Amygdala (tissue), 56 donors: ENCODE measurements at places on chromosomes 13 and 19.

DNA sequence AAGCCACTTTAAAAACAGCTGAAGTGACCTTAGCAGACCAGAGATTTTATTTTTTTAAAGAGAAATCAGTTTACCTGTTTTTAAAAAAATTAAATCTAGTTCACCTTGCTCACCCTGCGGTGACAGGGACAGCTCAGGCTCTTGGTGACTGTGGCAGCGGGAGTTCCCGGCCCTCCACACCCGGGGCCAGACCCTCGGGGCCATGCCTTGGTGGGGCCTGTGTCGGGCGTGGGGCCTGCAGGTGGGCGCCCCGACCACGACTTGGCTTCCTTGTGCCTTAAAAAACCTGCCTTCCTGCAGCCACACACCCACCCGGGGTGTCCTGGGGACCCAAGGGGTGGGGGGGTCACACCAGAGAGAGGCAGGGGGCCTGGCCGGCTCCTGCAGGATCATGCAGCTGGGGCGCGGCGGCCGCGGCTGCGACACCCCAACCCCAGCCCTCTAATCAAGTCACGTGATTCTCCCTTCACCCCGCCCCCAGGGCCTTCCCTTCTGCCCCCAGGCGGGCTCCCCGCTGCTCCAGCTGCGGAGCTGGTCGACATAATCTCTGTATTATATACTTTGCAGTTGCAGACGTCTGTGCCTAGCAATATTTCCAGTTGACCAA lies 10.8 kb downstream of the PLPPR3 start:
- DNase-seq, result no peak

DNA sequence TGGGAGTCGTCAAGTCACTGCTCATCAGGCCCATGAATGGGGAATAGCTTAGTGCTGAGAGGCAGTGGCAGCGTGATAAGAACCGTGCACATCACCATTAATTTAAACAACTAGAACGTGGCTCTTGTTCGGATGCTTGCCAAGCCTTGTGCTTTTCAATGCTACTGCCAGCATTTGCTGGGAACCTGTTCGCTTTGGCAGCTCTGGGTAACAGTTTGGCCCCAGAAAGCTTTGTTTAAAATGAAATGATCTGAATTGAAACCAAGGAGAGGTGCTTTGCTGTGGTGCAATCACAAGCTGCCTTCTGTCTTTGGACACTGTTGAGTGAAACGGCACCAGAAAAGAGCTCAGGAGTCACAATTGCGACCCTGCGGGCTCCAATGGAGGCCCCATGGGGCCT lies 53.5 kb upstream of the OLFM4 start:
- no peak for DNase-seq

DNA sequence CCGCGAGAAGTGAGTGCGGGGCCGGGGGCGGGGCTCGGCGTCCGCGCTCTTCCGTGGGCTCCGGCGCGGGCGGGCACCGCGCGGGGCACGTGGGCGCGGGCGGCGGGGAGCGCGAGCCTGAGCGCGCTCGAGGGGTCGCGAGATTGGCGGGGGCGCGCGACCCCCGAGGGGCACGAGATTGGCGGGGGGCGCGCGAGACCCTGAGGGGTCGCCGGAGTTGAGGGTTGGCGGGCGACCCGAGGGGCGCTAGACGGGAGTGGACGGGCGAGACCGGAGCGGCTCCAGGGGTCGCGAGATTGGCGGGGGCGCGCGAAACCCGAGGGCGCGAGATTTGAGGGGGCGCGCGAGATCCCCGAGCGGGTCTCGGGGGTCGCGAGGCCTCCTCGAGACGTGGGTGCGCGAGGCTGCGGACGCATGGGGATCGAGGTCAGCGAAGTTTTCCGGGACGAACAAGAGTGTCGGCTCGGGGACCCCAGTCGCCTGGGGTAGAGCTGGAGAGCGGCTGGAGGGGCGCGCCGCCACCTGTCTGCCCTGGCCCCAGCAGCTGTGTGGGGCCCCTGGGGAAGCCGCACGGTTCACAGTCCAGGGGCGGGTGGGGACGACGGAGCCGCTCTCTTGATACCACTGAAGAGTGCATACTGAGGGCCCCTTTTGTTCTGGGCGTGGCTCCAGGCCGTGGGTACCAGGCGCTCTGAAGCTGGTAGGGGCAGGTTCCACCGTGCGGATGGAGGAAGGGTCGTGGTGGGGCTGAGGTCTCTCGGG lies 682 bp downstream of the SSBP4 start:
- DNase-seq, result no peak

DNA sequence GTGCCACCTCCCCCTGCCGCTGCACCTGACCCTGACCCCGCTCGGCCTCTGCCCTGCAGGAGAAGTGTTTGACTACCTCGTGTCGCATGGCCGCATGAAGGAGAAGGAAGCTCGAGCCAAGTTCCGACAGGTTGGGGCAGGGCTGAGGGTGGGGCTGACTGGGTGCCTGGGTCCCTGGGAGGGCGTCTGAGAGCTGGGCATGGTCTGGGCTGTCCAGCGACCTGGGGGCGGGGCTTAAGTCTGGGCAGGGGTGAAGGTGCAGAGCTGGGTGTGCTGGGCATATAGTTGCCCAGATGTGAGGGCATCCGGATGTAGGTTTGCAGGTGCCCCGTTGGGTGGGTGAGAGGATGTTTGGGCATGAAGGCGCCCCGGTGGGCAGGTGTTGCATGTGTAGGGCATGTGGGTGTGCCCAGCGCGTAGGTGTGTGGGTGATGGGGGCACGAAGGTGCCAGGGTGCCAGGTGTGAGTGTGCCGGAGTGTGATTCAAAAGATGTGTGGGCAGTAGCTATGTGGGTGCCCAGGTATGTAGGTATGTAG lies 13.8 kb downstream of the MARK4 start:
- no peak for DNase-seq

DNA sequence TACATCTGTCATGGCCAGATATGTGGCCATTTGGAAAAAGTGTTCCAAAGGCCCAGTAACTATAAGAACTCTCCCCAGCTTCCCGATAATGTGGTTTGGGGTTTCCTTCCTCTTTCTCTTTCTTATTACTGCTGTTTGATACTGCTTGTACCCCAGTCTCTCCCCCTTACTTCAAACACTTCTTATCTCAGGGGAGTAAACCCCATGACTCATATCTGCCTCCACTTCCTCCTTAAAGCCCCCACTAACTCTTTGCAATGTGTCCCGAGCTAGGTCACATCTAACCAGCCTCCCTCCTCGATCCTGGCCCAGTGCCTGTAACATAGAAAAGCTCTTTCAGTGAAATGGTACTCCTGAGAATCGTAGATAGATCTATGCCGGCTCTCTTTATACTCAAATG lies 82.4 kb upstream of the STARD13 start:
- no peak for DNase-seq

GRCh38 chr19:19361075-19361594 lies 40.5 kb downstream of the MAU2 start:
- peak; percentile 52 for DNase-seq

DNA sequence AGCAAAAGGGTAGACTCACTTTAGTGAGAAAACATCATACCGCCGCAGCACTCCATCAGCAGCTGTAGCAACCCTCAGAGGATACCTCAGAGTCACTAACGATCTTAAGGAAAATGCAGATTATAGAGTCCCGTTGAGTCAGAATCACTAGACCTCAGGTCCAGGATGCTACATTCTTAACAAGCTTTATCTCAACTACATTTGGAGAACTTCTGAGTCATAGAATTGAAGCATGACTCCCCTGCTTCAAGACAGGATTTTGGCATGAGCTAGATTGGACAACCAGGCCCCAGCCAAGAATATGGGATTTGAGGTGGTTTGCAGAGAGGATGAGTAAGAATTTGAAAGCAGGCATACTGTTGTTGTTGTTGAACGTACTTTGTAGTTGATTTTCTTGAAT lies 118.9 kb upstream of the UBL3 start:
- DNase-seq, result no peak

DNA sequence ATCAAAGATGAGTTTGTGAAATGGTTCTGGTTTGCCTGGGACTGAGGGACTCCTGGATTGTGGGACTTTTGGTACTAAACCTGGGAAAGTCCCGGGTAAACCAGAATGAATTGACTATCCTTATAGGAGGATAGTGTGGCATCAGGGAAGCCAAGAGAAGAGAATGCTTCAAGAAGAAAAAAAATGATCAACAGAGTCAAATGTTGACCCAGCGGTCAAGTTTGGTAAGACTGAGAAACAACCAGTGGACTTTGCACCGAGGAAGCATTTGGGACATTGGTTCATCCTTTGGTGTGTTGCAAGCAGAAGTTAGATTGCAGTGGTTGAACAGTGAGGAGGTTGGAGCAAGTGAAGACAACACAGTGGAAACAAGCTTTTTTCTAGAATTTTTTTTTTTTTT lies 33.5 kb downstream of the CLEC17A start:
- no peak for DNase-seq

DNA sequence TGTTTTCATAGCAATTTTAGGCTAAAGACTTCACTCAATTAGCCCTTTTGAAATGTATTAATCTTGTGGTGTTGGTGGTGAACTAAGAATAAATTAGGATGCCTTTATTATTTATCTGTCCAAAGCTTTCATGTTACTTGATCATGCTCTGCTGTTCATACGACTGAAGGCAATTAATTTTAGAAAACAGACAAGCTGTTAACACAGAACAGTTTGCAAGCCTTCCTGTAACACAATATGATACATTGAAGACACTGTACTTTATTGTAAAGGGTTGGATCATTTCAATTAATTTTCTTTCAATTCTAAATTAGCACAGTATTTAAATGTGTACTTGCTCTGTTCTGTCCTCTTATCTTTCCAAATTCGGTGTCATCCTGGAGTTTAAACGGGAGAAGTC lies 794.3 kb upstream of the MIR17HG start:
- no peak for DNase-seq

GRCh38 chr13:49213539-49213938 lies 6.6 kb upstream of the MLNR start:
- DNase-seq, result no peak

- no peak for DNase-seq
Measured at GRCh38 chr19:7251494-7251893, 42.7 kb downstream of the INSR start.

GRCh38 chr13:40477623-40478608 lies 188.5 kb downstream of the FOXO1 start:
- no peak for DNase-seq

DNA sequence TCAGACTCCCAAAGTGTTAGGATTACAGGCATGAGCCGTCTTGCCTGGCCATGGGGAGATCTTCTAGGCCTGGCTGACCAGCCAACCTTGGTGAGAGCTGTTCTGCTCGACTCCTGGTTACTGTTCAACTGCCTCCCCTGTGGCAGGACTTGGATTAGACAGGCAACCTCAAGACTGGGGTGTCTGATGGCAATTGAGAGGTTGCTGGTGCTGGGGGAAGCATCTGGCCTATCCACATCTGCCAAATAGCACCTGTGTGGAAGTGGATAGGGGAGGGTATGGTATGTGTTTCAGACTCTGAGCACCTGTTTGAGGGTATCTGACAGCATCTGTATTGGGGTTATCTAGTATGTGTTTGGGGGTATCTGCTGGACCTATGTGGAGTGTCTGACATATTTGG lies 44.7 kb downstream of the ARHGEF18 start:
- no peak for DNase-seq

DNA sequence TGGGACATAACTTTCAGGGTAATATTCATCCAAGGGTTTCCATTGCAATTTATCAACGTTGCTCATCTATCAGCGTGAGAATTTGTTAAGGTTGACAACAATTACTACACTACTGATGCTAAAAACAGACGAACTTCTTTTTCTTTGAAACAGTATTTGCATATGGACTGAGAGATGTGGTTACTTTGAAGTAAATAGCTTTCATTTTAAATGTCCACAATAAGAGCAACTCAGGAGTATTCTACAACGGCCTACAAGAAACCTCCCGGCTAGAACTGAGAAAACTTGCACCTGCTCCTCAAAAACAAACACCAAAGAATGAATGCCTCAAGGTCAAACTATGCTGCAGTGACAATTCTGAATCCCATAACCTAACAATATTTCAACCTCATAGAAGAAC lies 238.4 kb downstream of the IRS2 start:
- DNase-seq, result no peak
